Adipose tissue (tissue), 3 donors: ENCODE measurements at places on chromosomes 7 and 10. TPM values are rescaled to one million over a fixed set of nuclear protein-coding genes. Genes with fewer than 3 reads are reported as not detected.

MKI67 gene
- polyA plus RNA-seq, result 0.16 TPM

GLI3 gene
- polyA plus RNA-seq, result 0.51 TPM

SERPINE1 gene
- polyA plus RNA-seq, result 110 TPM

ITGB8 gene
- polyA plus RNA-seq, result 1.5 TPM

LBX1 gene
- not detected for polyA plus RNA-seq

NXPH1 gene
- polyA plus RNA-seq, result not detected

CABCOCO1 gene
- polyA plus RNA-seq, result 0.62 TPM

STOX1 gene
- 5.5 TPM for polyA plus RNA-seq

LEP gene
- 10.3 TPM for polyA plus RNA-seq

C10orf105 gene
- 0.19 TPM for polyA plus RNA-seq

TEX47 gene
- not detected for polyA plus RNA-seq

NAT16 gene
- 0.35 TPM for polyA plus RNA-seq

CRHR2 gene
- 0.21 TPM for polyA plus RNA-seq

ARL3 gene
- 4.9 TPM for polyA plus RNA-seq

AQP1 gene
- polyA plus RNA-seq, result 125 TPM

MYOF gene
- 11.6 TPM for polyA plus RNA-seq

GIMAP2 gene
- polyA plus RNA-seq, result 2.5 TPM

LAMTOR4 gene
- 131 TPM for polyA plus RNA-seq

ANKRD16 gene
- 4.6 TPM for polyA plus RNA-seq

TAS2R38 gene
- not detected for polyA plus RNA-seq

RTKN2 gene
- not detected for polyA plus RNA-seq

NKX2-3 gene
- polyA plus RNA-seq, result 0.90 TPM

RBP4 gene
- 1,290 TPM for polyA plus RNA-seq

NOC3L gene
- 8.8 TPM for polyA plus RNA-seq

STEAP4 gene
- 8.4 TPM for polyA plus RNA-seq

PLEKHS1 gene
- not detected for polyA plus RNA-seq

CPA2 gene
- polyA plus RNA-seq, result 14.6 TPM

BHLHA15 gene
- polyA plus RNA-seq, result 3.4 TPM

ZNF804B gene
- polyA plus RNA-seq, result not detected

ATOH7 gene
- polyA plus RNA-seq, result 0.04 TPM

GPR15LG gene
- 0.25 TPM for polyA plus RNA-seq

POM121L12 gene
- polyA plus RNA-seq, result not detected

CYP2W1 gene
- not detected for polyA plus RNA-seq

MBL2 gene
- polyA plus RNA-seq, result not detected
